GM04504 (cell line): ENCODE measurements at places on chromosomes 1 and 21.

- DNase-seq: no peak
Observed at GRCh38 chr1:241485554-241485992, 34.0 kb downstream of the FH start.

GRCh38 chr1:21661886-21662285, 7.3 kb downstream of the RAP1GAP start:
- DNase-seq: no peak

DNA sequence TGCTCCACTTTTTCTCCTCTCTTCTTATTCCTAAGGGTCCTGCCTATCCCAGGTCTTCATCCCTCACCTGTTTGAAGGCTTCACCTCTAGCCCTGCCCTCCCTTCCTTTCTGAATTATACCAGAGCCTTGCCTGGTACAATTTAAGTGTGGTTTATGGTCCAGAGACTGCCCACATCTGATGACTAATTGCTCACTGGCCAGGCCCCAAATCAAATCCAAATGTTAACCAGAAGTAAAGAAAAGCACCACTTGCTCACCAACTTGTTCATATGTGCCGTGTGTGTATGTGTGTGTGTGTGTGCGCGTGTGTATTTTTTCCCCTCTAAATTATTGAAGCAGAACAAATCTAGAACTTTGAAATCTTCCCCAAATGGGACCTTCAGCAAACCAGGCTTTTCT, 26.4 kb downstream of the MYOM3 start:
- DNase-seq: peak; percentile 41

DNA sequence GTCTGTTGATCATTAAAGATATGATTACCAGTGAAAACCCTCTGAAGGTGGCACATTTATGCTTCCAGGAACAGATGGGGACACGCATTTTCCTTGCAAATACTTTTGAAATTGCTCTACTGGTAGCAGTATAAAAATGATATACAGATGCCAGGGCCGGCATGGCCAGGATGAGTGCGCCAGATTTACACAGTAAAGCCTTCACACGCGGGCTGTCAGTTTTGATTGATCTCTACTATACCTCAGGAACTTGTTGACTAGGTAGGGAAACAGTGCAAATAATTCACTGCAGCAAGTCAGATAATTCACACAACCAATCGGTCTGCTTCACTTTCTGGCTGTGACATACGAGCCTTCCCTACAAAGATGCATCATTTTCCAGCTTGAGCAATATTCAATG, 123.2 kb upstream of the BARHL2 start:
- no peak for DNase-seq

GRCh38 chr21:45669382-45669781, 25.9 kb downstream of the PCBP3 start:
- no peak for DNase-seq

DNA sequence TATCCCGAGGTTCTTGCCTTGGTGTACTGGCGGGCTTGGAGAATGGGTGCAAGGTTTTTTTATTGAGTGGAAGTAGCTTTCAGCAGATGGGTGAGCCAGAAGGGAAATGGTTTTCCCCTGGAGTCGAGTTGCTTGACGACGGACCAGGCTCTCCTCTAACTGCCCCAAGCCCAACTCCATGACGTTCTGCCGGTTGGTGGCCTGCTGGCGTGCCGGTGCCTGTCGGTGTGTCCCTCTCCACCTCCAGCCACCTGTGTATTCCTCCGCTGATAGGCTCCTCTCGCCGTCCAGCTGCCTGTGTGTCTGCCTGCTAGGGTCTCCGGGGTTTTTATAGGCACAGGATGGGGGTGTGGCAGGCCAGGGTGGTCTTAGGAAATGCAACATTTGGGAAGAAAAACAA, 34.3 kb upstream of the PTGFRN start:
- no peak for DNase-seq

DNA sequence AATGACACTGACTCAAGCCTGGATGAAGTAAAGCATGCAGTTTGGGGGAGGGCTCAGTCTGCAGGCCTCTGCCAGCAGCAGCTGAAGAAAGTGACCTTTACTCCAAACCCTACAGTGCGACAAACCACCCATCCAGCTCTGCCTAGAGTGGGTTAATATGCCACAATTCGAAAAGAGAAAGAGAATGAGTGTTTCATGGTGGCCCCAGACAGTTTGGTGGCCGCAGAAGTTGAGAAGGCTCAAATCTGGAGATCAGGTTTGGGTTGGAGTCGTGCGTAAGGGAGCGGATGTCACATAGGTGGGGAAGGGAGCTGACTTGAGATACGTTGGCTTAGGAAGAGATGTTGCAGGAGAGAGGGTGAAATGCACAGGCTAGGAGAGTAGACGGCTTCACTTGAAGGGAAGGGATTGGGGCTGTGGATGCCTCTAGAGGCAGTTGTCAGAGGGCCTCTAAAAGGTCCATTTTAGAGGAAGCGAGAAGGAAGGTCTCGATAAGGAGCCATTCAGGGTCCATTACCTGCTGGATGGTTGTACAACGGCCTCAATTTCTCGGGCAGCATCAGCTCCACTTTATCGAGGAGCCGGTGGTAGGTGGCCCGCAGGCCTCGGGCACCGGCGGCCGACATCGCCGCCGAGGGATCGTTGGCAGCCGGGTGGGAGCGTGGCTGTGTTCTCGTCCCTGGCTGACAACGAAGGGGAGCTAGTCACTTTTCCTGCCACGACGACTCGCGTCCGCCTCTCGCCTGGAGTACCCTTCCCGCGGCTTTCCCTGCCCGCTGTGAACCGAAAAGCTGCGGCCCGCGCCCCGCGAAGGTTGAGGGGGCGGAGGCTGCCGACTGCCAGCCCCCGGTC, 1.0 kb upstream of the DCAF6 start:
- peak; percentile 19 for DNase-seq

DNA sequence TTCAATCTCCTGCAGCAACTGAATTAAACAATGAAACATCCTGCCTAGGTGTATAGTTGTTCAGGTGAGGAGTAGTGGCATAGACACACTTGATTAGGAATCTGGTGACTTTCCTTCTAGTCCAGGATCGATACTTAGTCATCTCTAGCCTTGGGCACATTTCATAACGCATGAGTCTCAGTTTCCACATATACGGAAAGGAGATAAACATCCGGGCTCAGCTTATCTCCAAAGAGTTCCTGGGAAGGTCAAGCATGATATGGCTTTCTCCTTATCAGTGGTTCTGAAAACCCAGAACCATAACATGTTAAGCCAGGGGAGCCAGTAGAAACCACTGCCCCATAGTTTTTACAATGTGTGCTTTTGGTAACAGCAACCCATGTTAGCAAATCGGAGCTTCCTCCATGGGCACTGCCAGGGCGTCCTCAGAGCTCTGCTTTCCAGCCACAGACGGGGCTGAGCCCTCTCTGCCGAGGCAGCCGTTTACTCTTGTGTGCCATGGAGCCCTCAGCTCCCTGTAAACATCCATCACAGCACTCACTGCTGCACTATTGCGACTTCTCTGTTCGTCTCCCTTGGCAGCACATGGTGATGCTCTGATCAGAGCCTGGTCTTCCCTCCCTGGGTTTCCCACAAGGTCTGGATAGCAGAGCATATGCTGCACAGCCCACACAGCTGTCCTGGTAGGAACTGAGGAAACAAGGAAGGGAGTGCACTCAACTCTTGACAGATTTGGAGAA, 34.6 kb downstream of the RUNX1 start:
- no peak for DNase-seq

- DNase-seq: no peak
Observed at GRCh38 chr1:86409416-86410021, 13.4 kb upstream of the ODF2L start.

DNA sequence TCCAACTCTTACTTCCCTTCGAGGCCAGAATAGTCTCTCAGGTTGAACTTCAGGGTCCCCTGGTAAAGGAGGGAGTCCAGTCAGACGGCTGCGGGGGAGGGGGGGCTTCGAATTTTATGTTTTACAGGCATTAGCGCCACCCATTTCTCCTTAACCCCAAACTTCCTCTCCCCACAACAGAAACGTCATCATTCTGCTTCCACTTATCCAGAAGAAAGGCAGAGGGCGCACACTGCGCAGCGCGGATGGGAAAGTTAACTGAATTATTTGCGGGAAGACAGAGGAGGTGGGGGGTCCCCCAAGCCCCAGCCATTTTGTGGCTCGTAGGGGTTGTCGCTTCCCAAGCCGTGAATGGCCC, 529 bp upstream of the PRMT2 start:
- DNase-seq: peak; percentile 62

GRCh38 chr1:59604191-59604590, 210.6 kb upstream of the HOOK1 start:
- no peak for DNase-seq

DNA sequence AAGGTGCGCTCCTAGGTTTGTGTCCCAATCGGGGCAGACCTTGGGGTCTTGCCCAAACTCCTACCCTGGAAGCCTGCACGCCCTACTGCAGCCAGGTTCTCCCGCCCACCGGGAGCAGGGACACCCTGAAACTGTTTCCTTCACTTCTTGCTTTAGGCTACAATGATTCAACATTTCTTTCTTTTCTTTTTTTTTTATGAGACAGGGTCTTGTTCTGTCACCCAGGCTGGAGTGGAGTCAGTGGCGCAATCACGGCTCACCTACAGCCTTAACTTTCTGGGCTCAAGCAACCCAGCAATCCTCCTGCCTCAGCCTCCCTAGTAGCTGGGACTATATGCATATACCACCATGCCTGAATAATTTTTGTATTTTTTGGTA, 75.8 kb downstream of the ITPKB start:
- DNase-seq: no peak

DNA sequence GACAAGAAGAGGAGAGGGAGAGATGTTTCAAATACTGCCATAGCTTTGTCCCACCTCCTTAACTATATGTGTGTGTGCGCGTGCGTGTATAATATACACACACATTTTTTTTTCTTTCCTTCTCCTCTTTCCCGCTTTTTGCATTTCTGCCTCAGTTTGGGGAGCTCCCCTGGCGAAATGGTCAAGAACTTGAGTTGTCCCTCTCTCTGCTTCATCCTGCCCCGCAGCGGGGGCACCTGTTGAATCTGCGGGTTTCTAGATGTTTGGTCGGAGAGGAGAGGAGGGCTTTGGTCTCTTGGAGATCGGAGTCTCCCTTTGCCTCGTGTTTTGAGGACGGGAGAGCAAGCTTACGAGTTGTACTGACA, 504 bp downstream of the SCCPDH start:
- DNase-seq: no peak

DNA sequence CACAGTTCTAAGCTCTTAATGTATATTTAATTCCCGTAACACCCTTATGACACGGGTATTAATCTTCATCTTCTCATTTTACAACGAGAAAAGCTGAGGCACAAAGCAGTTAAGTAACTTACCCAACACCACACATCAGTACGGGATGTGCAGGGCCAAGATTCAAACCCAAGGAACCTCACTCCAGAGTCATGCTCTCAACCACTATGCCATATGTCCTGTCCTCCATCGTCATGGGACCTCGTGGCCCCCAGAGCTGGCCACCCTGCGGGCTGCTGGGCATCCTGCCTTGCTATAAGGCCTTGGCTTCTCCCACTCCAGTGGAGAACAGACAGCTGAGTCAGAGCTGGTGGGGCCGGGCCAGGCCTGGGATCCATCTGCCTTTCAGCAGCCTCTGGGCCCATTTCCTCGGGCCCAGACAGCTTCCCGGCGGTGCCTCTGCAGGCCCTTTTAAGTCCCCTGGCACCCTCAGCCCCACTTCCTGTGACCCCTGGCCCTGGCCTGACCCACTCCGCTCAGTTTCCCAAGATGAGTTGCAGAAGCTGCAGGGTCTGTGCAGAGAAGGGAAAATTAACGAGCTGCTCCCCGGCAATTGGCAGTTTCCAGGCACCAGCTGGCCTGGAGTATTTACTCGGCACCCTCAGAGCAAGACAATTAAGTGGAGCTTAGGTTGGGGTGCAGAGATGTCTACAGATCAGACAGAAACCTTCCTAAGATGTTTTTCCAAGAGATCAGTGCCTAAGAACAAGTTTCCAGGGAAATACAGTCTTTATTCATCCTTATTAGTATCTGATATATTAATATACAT, 98.2 kb downstream of the EPHB2 start:
- peak; percentile 76 for DNase-seq

- DNase-seq: no peak
Observed at GRCh38 chr1:21775550-21775914, 7.4 kb downstream of the USP48 start.

- no peak for DNase-seq
Observed at GRCh38 chr1:12661606-12662219, 17.8 kb downstream of the AADACL4 start.

DNA sequence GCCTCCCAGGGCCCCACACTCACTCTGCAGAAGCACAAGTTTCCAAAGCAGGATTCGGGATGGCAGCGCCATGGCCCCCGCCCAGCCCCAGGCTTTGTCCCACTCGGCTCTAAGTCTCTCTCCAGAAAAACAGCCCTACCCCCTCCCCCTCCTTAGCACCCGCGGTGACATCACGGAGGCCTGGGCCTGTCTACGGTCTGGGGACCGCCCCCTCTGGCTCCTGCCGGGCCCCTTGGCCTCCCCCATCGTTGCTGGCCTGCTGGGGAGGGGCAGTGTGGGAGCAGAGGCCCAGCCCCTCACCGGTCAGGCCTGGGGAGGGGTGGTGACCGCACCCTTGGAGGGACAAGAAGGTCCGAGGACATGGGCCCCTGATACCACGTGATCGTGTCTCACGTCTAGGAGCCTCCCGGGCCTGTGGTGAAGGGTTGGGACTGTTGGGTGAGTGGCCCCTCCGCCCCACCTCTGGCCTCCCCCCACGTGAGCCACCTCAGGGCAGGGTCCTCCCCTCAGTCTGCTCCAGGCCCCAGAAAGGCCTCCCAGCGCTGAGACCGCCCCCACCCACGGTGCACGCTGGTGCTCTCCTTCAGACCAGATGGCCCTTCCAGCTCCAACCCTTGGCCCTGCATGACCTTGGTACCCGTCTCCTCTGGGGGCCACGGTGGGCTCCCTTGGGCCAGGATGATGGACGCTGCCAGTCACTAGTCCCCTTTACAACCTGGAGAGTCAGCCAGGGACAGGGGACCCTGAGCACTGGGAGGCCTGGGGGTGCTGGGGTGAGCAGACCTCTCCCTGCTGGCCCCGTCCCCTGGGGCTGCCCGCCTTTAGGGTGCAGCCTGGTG, at the start of gene MXRA8:
MXRA8 (minus strand) TSS at position 123 of the 839 bp plus-strand sequence; CDS start at position 72, 51 bp downstream.
- DNase-seq: peak; percentile 84

DNA sequence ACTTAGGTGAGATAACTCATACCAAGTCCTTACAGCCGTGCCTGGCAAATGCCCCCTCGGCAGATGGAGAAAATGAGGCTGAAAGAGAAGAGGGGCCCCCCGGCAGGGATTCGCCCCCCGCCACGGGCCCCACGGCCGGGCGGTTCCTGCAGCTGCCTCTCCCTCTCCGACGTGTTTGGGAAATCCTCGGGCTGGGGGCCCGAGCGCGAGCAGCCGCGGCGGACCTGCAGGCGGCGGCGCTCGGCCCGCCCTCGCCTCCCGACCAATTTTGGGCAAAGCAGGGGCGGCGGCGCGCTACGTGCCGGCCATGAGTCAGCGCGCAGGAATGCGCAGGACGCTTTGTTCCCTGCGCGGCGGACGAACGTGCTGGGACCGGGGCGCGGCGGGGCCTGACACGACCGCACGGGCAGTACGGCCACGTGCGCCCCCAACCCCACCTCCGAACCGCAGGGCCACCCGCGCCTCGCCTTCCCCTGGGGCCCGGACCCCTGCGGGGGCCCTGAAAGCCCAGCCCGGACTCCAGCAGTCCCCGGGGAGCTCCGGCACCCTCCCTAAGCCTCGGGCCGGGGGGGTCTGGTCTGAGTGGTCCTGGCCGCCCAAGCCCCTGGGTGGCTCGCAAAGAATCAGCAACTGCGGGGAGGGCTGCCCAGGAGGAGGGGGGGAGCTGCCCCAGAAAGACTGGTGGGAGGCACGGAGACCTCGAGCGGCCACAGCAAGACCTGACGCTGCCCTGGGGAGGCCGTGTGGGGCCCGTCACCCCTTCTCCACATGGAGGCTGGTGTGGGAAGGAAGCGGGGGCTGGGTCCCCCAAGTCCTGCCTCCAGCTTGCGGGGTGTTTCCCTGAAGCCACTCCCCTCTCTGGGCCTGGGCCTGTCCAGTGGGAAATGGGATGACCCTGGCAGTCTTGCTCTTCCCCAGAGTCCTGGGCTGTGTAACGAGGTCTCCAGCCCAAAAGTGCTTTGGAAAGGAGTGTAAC, 11.9 kb upstream of the EDN2 start:
- DNase-seq: peak; percentile 44
